NCI-H748 treated with DMSO at 0.1 percent for 48 hours (cell line): ENCODE measurements at places on chromosomes 5 and 9.

DNA sequence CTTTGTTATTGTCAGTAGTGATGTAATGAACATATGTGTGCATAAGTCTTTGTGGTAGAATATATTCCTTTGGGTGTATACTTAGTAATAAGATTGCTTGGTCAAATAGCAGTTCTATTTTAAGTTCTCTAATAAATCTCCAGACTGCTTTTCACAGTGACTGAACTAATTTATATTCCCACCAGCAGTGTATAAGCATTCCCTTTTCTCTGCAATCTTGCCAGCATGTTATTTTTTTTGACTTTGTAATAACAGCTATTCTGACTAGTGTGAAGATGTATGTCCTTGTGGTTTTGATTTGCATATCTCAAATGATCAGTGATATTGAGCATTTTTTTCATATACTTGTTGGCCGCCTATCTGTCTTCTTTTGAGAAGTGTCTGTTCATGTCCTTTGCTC, 111.5 kb upstream of the CDH12 start:
- DNase-seq: no peak

DNA sequence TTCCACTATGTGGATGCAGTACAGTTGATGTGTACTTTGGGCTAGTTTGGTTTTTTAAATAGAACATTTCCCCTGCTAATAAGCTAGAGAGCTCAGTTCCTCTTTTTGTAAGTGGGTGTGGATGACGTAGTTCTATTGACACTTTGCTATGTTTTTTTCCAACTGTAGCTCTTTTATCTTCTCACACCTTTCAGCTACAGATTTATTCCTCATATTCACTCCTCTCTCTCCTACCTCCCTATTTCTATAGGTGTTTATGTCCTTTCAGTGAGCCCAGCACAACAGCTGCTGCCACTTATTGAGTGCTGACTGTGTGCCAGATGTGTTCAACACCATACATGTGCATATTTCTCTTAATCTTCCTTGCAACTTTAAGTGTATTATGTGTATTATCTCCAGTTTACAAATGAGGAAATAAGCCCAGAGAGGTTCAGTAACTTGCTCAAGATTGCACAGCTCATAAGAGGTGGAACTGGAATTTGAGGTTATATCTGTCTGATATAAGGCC, 215.7 kb downstream of the SEMA6A start:
- DNase-seq: no peak

GRCh38 chr9:122394265-122395125, 23.7 kb downstream of the PTGS1 start:
- no peak for DNase-seq

- DNase-seq: no peak
Measured at GRCh38 chr9:33659921-33660320, 135.4 kb upstream of the PRSS3 start.

GRCh38 chr9:30628915-30629567, 1755.4 kb upstream of the ACO1 start:
- no peak for DNase-seq

GRCh38 chr5:59123595-59124561, 541.0 kb downstream of the RAB3C start:
- no peak for DNase-seq

GRCh38 chr5:60148366-60148765, 254.8 kb upstream of the PDE4D start:
- DNase-seq: no peak

DNA sequence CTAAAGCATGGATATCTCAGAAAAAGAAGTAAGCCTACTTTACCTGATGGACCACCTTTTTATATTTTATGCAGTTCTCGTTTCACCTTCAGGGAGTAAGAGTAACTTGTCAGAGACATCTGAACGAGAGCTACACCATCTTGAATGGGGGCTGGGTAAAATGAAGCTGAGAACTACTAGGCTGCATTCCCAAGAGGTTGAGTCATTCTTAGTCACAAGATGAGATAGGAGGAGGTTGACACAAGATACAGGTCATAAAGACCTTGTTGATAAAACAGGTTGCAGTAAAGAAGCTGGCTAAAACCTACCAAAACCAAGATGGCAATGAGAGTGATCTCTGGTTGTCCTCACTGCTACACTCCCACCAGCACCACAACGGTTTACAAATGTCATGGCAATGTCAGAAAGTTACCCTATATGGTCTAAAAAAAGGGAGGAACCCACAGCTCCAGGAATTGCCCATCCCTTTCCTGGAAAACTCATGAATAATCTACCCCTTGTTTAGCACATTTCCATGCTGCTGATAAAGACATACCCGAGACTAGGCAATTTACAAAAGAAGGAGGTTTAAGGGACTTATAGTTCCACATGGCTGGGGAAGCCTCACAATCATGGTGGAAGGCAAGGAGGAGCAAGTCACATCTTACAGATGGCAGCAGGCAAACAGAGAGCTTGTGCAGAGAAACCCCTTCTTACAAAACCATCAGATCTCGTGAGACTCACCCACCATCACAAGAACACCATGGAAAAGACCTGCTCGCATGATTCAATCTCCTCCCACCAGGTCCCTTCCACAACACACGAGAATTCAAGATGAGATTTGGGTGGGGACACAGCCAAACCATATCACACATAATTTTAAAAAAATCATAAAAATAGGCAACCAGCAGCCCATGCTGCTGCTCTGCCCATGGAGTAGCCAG, 62.5 kb downstream of the GIN1 start:
- no peak for DNase-seq

DNA sequence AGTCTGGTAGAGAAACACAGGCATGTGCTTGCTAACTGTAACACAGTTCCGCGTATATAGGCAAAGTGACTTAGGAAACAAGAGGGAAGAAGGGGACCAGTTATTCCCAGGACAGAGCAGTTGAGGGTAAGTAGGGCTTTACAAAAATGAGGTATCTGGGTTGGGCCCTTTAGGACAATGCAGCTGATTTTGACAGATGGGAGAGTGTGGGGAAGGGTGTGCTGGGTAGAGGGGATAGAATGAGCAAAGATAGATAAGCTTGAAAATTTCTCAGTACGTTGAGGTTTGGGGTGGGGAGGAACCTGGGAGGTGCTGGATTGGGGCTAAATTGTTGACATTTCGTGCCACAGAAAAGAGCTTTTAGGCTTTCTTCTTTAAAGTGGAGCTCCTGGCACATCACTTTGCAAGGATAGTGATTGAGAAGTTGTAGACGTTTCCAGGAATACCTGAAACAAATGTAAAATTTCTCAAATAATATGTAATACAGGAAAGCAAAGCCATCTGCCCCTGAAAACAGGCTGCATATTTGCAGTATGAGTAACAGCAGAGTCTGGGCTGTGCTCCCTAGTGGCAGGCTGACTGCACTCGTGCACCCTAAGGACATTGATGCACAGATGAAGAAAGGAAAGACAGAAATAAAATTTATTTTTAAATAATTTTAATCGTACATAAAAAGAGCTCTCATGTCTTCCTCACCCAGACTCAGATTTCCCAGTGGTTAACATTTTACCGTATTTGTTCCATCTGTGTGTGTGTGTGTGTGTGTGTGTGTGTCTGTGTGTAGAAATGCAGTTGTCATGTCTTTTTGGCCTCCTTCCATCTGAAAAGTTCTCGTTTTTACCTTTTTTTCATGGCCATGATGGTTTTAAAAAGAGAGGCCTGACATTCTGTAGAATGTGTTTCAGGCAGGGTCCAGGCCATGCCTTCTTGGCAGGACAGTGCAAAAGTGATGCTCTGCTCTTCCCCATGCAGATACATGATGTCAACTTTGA, 144.9 kb upstream of the DMRT1 start:
- DNase-seq: no peak

GRCh38 chr9:115923903-115924668, 229.5 kb upstream of the PAPPA start:
- no peak for DNase-seq

GRCh38 chr9:1917396-1917935, 97.7 kb upstream of the SMARCA2 start:
- no peak for DNase-seq

DNA sequence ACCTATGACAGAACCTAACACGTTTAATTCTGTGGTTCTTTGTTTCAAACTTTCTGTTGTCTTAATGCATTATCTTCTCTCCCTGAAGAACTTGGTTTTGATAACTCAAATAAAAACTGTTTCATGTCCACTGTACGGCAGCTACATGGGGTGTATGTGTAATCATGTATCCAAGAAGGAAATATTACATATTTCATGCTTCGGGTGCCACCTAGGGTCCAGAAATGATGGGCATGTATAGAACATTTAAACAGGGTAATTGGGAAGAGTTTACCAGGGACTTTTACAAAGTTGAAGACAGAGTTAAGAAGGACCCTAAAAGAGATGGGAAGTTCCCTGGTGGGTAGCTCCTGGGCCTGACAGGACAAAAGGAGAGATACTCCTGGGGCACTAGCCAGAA, 291.3 kb downstream of the FBXL7 start:
- DNase-seq: no peak

GRCh38 chr9:38700695-38701094, 19.2 kb downstream of the FAM240B start:
- no peak for DNase-seq

- no peak for DNase-seq
Measured at GRCh38 chr9:87853302-87853701, 29.4 kb upstream of the SPATA31E1 start.

GRCh38 chr5:139155333-139155732, 42.8 kb downstream of the SIL1 start:
- DNase-seq: no peak

- DNase-seq: no peak
Measured at GRCh38 chr5:5649641-5650040, 227.2 kb downstream of the ICE1 start.

GRCh38 chr5:169442403-169442874, 141.1 kb upstream of the SPDL1 start:
- DNase-seq: no peak

DNA sequence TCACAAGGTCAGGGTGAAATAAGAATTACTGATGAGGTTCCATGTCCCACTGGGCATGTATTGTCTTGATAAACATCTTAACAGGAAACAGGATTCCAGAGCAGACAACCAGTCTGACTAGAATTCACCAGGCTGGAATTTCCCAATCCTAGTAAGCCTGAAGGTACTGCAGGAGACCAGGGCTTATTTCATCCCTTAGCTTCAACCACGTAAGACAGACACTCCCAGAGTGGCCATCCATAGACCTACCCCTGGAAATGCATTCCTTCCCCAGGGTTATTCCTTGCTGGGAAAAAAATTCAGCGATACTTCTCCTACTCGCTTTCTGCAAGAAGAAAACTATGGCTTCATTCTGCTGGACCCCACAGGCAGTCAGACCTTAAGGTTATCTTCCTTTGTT, 785.4 kb downstream of the NR2F1-AS1 start:
- DNase-seq: no peak

DNA sequence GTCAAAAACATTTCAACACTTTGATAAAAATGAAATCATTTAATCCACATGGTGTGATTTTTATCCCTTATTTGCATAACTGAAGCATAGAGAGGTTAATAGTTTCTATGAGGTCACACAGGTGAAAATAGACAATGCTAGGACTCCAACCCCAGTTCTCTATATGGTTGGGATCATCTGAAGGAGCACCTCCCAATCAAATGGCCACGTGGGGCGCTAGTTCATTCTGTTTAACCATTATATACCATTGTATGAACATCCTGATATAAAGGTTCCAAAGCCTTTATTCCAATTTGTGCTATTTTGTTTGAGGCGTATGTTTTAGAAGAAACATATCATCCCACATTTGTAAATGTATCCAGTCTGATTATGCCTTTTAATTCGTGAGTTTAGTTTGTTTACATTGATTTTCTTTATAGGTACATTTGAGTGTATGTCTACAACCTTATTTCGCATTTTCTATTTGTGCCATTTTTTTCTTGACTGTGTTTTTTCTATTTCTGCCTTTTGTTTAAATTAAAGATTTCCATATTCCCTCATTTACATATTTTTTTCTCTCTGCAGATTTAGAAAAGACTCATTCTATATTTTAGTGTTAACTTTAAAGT, 1092.0 kb downstream of the MAT2B start:
- DNase-seq: no peak

DNA sequence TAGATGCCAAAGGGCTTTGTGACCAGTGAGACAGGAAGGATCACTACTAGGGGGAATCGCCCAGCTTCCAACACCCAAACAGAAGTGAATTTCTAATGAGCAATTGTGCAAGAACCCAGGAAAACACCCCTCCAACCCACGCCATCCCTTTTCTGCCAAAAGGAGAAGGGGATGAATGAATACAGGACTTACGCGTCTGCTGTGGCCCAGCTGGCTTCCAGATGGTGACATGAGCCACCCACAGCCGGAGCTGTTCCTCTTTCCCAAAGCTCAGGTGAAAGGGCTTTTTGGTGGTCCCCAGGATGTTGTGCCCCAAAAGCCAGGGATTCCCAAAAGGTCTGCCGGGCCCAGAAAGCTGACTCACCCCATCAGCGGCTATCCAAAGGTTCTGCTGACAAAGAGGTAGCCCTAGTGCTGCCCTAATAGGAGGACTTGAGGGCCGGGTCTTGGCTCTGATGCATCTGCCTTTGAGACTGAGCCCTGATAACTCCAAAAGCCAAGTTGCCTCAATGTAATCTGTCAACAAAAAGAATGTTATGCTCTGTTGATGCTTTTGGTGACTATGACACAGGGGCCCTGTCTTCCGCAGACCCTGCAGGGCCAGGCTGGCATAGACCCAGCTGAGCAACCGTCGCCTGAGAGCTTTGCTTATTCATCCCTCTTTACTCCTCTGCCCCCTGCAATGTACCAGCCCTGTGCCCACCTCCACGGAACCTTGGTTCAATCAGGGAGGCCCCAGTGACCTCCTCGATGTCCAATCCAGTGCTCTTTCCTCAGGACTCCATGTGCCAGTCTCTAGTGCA, 14.5 kb downstream of the GSN start:
- DNase-seq: no peak

GRCh38 chr9:123695386-123695785, 234.5 kb downstream of the DENND1A start:
- no peak for DNase-seq

- DNase-seq: no peak
Measured at GRCh38 chr9:20250791-20251190, 371.5 kb downstream of the MLLT3 start.

DNA sequence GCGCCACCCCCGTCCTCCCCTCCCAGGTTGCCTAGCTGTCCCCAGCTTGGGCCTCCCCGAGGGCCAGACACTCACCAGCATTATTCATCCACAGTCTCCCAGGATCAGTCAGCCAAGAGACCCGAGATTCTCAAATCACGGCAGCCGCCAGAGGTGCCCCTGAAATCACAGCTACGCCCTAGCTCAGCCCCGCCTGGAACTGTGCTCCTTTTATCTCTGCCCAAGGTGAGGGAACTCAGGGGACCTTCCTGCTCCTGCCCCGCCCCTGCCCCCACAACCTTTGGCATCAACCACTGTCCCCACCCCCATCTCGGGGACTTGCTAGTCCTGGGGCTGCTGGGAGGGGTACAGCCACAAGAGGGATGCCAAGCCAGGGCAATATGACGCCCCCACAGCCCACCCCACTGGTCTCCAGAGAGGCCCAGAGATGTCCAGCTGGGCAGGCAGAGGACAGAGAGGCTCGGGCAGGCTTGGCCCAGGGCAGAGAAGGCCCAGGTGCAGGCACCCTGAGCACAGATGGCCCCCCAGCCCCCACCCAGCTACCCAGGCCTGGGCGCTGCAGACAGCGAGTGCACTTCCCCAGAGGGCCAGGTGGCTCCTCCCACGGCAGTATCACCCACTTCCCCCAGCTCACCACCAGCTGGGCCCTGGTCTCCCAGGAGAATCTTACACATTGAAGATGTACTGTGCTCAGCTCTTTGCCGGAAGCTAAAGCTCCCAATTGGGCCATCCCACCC, at the start of gene FUT7:
TSS of gene FUT7 (minus strand) at position 185 of the 737 bp plus-strand sequence. CDS start at position 88, 97 bp downstream.
- DNase-seq: no peak

GRCh38 chr5:144742361-144742760, 571.7 kb downstream of the KCTD16 start:
- DNase-seq: no peak

- no peak for DNase-seq
Measured at GRCh38 chr5:141494761-141495452, 6.0 kb downstream of the PCDHGC5 start.
